ENCODE measurements at places on chromosomes 5 and 9.

- no peak for DNase-seq
These were observed 29.8 kb upstream of the SPINK4 start for GRCh38 chr9:33210006-33210715.

DNA sequence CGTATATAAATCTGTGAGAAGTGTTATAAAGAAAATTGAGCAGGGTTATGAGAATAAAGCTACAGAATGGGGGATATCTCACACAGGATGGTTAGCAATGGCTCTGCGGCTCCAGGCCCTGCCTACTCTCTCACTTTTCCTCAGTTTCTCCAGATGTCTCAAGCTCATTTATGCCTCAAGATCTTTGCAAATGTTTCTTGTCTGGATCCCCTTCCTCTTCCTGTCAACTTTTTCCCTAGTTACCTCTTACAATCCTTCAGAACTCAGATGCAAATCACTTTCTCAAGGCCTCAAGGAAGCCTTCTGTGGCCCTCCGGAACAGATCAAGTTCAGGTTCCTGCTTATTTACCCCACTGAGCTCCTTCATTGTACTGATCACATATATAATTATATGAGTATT, 386.4 kb downstream of the RAB3C start:
- DNase-seq = no peak

DNA sequence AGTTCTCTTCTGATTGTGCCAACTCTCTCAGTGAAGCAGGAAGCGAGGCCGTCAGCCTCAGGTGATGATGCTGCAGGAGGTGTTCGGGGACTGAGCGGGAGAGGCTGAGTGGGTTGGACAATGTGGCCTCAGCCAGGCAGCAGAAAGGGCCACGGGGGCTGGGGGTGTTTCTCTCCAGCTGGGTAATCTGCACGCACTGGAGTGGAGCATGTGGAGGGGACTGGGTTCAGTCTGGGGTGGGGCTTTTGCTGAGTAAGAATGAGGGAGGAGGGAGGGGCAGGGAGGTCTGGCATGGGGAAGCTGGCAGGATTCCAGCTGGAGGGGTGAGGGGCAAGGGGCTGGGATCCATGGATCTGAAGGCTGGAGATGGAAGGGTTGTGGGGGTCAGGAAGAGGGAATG, 60.8 kb upstream of the PHYKPL start:
- no peak for DNase-seq

GRCh38 chr9:114291064-114291474, 31.8 kb upstream of the ORM1 start:
- peak; percentile 69 for DNase-seq

- no peak for DNase-seq
These were observed 10.7 kb downstream of the NR5A1 start for GRCh38 chr9:124496463-124496862.

- no peak for DNase-seq
These were observed 31.2 kb downstream of the LARP1 start for GRCh38 chr5:154786414-154786813.

- DNase-seq = no peak
These were observed 152.8 kb downstream of the SPOCK1 start for GRCh38 chr5:137346281-137346680.

DNA sequence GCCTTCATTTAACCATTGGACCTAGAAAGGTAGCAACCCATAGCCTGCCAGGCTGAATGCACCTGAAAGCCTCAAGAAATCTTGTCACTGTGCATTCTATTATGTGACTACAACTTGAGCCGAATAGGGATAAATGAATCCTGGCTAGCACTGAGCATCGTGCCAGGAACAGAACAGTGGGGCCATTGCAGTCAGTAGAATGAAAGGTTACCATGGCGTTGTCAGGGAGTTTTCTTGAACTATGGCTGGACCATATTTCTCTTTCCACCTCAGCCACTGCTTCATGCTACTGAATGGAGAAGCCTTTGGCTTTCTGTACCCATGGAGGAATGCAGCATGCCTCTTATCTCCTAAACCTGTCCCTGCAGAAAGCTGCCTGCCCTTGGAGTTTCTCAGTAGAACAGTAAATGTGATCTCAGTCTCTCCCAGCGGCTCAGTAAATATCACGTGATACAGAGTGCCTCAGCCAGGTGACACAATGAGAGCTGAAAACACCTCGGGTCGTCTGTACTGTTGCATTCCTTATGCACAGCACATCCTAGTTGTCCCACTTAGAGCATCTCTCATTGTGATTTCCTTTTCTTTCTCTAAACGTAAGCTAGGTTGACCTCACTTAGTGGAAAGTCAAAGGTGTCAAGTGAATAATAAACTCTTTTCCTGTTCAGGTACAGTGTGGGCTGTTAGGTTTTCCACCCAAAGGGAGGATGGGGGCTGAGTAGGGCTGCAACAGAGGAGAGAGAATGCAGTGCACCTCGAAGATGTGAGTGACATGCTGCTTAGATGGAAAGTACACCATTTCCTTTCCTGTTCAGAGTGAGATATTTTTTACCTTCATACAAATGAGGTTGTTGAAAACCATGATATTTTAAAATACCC, 115.3 kb downstream of the MACIR start:
- DNase-seq = no peak

DNA sequence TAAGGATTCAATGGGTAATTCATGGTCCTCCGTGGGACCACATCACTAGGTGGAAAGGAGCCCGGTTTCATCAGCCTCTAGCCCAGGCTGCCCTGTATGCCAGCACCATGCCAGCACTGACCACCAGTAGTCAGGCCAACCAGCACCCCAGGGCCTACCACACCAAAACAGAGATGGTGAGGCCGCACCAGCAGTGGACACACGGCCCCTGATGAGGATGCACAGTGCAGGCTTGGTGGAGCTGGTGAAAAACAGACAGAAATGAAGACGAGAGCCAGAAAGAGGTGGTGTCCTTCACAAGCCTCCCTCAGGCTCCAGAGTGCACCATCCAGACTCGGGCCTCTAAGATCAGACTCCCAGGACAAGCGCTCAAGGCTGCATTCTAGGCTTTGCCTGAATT, 128.2 kb downstream of the MED10 start:
- DNase-seq = no peak

GRCh38 chr5:15529821-15530220, 29.8 kb downstream of the FBXL7 start:
- no peak for DNase-seq

DNA sequence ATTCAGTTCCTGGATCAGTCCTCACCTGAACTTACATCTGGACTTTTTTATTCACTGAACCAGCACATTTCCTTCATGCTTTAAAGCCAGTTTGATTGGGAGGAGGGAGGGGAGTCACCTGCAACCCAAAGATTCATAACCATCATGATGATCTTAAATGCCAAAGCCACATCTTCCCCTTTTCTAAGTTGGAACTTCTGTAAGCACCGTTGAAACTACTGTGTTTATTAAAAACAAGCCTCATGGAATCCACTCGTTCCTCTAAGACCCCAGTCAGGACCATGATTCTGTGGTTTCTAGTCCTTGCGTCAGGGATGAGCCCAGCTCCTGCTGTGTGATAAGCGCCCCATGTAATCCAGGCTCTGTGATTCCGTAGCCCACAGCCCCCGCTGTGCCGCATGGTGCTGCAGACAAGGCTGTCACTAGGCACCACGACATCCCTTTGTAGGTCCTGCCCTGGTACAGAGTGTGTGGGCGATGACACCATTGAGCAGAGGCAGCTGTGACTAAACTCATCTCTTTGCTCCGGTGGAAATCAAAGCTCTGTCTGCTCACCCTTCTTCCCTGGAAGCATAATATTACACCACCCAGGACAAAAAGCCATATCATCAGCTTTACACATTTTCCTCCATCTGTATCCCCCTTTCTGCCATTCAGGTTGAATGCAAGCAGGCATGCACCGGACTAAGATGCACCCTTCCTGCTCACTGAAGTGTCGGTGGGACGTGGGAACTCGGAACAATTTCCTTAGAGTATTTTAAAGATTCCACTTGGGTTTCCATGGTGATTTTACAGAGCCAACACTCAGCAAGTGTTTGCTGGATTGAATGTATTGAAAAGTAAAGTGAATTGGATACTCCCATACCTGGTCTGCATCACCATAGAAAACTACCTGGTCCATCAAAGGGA, 132.0 kb upstream of the FSTL4 start:
- no peak for DNase-seq

GRCh38 chr5:130966990-130967525, 198.0 kb downstream of the HINT1 start:
- no peak for DNase-seq

GRCh38 chr5:172508471-172509404, 54.4 kb upstream of the SH3PXD2B start:
- no peak for DNase-seq

GRCh38 chr9:117293206-117294114, 121.4 kb downstream of the ASTN2 start:
- DNase-seq = no peak

DNA sequence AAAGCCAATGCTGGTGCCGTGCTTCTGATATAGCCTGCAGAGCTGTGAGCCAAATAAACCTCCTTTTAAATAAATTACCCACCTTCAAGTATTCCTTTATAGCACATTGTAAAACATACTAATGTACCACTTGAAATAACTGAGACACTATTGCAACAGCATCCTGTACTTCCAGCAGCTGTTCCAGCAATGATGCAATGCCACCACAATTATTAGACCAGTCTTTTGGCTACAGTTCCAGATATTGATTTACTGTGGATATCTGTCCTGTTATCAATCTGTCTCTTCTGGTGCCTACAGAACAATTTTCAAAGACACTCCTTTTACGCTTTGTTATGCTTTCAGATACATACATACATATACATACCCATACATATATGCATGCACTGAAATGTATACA, 567.9 kb downstream of the TAF11L14 start:
- no peak for DNase-seq

DNA sequence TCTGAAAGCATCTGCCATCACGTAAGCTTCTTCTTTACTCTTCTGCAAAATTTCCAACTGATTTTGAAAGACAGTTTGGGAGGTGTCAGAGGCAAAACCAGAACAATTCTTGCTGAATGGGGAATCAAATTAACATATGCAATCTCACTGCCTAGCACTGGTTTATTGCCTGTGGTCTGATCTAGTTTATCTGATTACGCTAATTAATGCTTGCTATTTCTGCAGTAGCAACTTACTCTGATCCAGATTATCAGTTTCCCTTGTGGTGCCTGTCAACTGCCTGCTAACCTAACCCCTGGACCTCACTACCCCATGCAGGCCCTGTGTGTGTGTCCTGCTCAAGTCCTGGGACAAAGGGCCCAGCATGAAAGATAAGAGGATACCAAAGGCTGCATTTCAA, 40.3 kb downstream of the CCDC125 start:
- DNase-seq = no peak

DNA sequence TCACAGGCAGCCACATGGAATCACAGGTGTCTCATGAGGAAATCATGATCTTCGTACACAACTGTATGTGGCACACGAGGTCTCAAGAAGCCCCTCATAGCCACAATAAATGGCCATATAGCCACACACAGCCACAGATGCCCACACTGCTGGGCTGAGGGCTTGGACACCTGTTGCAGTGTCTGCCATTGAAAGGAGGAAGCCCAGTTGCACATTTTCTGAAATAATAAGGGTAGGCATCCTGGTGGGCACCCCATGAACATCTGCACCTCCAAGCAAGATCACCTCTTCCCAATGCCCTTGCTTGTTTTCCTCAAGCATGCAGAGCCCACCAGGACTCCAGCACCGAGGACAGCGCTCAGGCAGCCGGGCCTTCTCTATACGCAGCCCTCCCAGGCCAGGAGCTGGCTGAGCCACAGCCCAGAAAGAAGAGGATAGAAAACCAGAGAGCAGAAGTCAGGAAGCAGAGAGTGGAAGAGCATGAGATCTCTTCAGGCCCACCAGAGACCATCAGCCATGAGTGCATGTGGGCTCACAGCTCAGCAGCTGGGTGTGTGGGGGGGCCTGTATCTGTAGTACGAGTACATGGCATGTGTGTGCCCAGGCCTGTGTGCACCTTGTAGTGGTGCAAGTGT, 1.0 kb upstream of the ACSL6 start:
- DNase-seq = no peak

DNA sequence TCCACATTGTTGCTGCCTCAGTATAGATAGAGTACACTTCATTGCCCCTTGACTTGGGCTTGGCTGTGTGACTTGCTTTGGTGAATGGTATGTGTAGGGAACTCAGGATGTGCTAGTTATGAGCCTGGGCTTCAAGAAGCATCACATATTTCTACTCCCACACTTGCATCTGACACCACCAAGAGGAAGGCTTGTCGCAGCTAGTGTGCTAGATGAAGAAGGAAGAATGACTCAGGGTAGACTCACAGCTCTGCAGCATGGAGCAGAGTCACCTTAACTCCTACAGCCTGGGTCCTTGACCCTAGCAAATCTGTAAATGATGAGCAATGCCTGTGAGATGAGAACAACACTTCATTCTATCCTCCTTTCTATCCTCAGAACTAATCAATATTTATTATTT, 261.8 kb downstream of the ASTN2 start:
- no peak for DNase-seq

- DNase-seq = no peak
These were observed 22.9 kb downstream of the UNC5A start for GRCh38 chr5:176833286-176833685.

- DNase-seq = no peak
These were observed 480.9 kb upstream of the WWC1 start for GRCh38 chr5:167810573-167810972.

GRCh38 chr5:87298692-87299362, 31.1 kb downstream of the RASA1 start:
- no peak for DNase-seq

- DNase-seq = peak; percentile 1
These were observed 12.9 kb upstream of the ACTBL2 start for GRCh38 chr5:57495285-57496086.
